ENCODE measurements at places on chromosomes 2 and 18. TPM values are rescaled to one million over a fixed set of nuclear protein-coding genes. Genes with fewer than 3 reads are reported as not detected.

Gene CROCC2
- total RNA-seq, result not detected

Gene MAL
- total RNA-seq, result 159 TPM

Gene HOXD11
- total RNA-seq, result not detected

Gene COL6A3
- 1.9 TPM for total RNA-seq

Gene VSNL1
- not detected for total RNA-seq

Gene ZNF396
- 0.26 TPM for total RNA-seq

Gene TSPYL6
- not detected for total RNA-seq
